Activated T-cell treated with anti-CD3 and anti-CD28 coated beads for 1 hour (primary cell): ENCODE measurements at places on chromosomes 11 and 22.

DNA sequence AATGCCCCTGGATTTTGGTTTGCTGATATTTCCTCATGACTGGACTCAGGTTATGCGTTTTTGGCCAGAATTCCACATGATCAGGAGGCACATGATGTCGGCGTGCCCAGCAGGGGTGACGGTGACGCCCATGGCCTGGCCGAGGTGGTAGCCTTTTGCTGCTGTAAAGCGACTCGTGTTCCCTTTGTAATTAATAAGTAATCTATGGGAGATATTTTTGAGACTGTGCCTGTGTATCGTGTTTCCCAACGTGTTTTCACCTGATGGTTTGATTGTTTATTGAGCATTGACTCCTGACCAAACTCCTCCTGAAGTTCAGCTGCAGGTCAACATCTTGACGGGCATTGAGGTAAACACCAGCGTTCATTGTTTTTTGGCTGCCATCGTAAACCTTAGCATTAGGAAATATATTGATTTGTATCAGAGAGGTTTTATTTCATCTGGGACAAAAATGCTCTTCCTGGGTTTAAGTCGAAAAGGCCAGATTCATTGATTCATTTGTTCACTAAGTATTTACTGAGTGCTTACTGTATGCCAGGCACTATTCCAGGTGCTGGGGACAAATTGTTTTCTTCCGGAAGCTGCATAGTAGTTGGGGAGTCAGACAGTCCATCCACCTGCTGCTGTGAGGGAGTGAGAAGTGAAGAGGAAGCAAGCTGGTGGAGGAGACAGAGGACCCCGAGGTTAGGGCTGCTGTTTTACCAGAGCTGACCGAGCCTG, 23.6 kb downstream of the DCPS start:
- no peak for DNase-seq

- no peak for DNase-seq
Observed at GRCh38 chr11:64044730-64045393, 9.1 kb downstream of the FLRT1 start.

DNA sequence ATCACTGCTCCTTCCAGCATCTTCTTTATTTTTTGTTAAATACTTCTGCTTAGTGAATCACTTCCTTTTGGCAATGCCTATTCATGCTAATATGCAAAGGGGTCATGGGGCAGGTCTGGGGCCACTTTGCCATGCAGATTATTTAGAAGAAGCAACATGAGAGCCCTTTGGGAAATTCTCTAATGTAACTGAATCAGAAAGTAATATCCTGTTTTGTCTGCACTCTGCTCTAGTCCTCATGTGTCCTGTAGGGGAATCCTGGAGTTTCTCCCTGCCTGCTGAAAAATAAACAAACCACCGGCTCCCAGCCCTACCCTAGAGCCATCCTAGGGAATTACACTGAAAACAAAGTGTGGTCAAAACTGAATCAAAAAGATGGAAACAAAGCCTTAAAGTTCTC, 176.5 kb upstream of the POU2AF2 start:
- no peak for DNase-seq

DNA sequence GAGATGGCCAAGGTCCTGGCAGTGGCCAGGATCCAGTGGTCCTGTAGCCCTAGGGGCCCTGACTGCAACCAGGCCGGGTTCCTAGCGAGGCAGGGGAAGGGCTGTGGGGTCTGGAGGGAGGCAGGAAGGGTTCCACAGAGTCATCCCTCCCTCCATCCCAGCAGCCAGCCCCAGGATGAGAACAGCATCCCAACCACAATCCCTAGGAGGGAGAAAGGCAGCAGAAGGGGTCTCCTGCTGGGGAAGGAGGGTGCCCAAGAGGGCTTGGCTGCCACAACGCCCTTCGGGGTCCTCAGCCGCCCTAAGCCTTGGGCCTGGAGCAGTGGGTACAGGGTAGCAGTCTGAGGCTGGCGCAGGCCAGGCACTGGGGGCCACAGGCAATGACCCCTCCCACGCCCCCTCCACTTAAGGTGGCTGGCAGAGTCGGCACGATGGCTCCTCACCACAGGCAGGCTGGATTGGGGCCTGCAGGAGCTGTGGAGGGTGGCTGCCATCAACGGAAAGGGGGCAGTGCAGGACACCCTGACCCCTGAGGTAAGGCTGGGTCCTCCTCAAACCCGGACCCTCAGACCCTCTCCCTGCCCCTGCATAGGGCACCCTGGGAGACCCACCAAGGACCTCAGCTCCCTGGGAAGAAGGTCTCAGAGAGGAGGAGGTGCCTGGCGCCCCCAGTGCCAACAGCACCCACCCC, 7.2 kb downstream of the SLC22A12 start:
- no peak for DNase-seq

DNA sequence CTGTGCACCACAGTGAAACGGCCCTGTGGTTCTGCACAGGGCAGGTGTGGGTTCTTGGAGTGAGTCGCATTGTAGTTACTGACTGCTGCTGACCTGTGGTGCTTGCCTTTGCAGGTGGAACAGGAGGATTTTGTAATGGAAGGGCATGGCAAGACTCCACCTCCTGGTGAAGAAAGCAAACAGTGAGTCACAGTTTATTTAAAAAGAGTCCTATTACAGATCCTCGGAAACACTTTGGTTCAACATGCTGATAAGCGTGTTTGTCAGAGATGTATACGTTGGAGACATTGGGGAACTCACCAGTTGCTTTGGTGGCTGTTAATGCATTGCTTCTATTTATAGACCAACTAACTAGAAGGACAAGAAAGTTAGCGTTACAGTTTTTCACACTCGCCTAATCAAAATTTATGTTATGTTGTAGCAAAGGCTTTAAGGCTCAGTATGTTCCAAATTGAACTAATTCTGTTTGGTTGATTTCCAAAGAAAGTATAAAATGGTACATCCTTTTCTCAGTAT, 21.7 kb upstream of the TNRC6B start:
- no peak for DNase-seq

- no peak for DNase-seq
Observed at GRCh38 chr11:75582895-75583717, 21.1 kb downstream of the SERPINH1 start.

- DNase-seq = no peak
Observed at GRCh38 chr11:23780231-23780630, 716.6 kb upstream of the LUZP2 start.

DNA sequence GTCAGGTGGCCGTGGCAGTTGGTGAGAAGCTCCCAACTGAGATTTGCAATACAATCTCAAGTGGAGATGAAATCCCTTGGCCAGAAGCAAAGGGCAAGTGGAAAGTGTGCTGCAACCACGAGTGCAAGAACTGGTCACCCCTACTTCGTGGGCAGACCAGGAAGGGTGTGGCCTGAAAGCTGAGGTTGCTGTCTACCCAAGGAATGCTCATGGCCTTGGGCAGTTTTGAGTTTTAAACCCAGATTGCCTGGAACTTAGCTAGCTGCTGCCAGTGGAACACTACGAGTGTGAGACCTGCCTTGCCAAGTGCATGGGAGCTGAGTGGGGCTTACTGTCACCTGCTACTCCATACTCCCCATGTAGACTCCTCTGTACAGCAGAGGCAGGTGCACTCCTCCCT, 113.3 kb upstream of the FAT3 start:
- no peak for DNase-seq

DNA sequence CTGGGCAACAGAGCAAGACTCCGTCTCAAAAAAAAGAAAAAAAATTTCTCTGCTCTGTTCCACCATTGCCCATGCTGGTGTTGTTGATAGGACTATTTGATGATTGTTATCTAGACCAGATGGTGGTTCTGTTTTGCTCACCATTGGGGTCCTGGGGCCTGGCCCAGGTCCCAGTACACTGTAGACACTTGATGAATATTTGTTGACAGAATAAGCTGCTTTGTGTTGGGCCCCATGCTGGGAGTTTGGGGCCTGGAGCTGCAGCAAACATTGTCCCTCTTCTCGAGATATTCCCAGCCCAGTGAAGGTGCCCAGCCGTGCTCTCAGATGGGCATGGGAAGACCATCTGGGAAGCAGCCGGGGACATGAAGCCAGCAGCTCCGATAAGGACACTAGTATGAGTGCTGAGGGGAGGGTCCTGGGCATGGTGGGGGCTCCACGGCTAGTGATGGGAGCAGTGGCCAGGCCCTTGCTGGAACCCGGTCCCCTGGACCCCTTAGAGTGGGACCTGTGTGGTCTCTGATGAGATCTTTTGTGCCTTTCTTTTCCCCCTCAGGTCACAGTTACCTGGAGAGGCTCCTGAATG, 13.6 kb downstream of the INCENP start:
- DNase-seq = no peak

- DNase-seq = peak; percentile 90
Observed at GRCh38 chr22:46674367-46674781, 54.2 kb downstream of the GRAMD4 start.

DNA sequence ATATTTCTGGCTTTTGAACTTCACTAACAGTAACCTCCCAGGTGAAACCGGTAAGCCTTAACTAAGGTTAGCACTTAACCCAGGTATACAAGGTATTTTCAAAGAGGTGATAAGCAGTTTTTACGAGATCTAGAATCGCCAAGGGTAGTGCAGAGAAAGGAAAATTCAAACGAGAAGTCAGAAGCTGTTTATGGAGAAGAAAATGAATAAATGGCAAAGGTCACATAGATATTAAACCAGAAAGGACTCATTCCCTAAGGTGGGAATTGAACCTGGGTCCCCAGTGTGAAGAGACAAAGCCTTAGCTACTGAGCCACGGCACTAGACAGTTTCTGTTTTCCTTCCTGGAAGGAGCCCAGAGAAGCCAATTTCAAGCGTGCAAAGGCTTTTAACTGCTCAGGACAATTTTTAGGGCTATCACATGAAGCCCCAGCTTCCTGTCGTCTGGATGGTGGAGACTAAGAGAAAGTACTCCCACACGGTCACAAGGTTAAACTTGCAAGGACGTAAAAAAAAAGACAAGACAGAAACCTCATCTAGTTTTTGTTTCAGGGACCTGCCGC, 5.7 kb upstream of the C1QTNF6 start:
- DNase-seq = no peak

DNA sequence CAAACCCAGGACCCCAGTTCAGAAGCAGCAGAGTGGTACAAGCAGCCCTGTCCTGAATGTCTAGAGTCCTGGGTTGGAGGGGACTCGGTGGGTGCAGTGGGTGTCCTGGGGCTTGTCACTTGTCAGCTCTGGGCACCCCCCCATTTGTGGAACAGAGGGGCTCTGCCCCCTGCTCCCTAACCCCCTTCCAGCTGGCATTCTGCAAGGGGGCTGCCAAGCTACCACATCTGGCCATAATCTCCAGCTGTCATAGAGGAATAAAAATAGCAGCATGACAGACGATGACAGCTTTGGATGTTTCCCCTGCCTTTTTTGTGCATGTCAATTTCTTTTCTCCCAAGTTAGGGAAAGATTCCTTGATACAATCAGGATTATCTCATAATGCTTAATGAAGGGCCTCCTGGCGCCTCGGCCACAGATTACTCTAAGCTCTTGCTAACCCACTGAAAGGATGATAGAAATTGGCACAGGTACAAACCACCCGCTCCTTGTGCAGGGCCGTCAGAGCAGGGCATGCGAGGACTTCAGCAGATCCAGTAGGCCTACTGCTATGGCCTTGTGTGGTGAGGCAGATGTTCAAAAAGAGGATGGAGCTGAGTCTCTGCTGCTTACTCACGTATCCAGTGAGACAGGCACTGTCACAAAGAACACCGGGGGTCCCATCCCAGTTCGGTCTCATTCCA, 83.0 kb downstream of the ISX start:
- DNase-seq = no peak

GRCh38 chr22:47328550-47329243, 566.2 kb downstream of the TBC1D22A start:
- no peak for DNase-seq

- no peak for DNase-seq
Observed at GRCh38 chr22:28424427-28425080, 255.1 kb downstream of the TTC28 start.
